ENCODE measurements at places on chromosomes 6 and 20.

- no peak for DNase-seq
Observed at GRCh38 chr6:168226902-168227318, 92.7 kb downstream of the DACT2 start.

GRCh38 chr20:12276011-12276673 lies 358.4 kb downstream of the BTBD3 start:
- DNase-seq: peak; percentile 1

- no peak for DNase-seq
Observed at GRCh38 chr6:92109956-92110355, 1309.4 kb downstream of the EPHA7 start.

DNA sequence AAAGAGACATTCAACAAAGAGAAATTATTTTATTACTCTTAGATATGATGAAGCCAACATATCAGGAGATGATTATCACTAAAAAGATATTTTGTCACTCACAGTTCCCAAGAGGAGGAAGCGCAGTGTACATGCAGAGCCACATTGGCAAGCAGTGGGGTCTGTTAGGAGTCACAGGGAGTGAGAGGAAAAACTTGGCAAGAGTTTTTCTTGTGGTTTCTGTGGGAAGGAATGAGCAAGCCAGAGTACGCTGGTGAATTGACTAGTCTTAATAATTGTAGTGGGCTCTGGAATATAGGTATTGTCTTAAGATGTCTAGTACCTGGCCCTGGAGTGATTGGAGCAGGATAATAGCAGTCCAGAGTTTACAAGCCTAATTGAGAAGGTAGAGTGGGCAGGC lies 1095.2 kb downstream of the GRIK2 start:
- peak; percentile 1 for DNase-seq

DNA sequence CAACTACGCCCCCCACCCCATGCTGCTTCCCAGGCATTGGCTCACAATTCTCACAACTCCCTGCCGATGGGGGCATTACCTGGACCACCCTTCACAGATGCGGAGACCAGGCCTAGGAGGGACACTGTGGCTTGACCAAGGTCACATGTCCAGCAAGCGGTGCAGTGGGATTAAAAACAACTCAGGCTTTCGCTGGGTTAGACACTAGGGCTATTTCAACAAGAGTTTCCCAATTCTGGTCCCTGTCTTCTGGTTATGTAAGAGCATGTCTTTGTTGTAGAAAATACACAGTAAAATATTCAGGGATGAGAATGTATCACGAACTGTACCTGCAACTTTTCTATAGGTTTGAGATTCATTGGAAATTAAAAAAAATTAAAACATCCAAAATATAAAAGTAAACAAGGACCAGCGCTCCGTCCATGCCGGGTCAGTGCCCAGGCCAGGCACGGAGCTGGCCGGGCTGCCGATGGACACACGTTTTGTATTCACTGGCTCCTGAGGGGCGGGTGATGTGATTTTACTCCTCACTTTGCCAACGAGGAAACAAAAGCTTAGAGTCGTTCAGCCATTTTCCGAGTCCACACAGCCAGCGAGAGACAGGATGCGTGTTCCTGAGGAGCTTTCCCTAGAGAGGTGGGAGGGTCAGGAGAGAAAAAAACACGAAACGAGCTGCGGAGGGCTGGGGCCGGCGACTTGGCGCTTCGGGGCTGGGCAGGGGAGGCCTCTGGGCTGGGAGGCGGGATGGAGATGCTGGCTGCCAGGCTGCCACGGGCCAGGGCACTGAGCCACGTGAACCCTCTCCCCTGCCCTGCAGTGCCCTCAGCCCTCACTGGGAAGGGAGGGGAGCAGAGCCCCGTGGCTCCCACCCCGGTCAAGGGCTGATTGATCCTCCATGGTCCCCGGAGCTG lies 17.1 kb upstream of the VSTM2L start:
- no peak for DNase-seq

DNA sequence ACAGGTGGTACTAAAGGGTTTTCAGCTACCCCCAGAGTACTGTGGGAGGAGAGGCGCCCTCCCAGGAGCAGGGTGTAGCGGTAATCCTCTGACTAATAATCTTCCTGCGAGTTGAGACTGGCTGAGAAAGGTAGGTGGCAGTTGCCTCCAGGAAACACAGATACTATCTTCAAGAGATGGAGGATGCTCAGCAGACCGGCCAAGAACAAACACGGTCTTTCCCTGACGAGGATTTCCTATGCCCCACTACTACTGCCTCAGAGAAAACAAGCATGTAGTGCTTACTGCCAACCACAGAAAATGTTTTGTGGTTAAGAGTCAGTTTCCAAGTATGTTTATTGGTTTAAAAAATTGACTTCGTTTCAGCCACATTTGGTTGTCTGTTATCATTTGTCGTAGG lies 26.8 kb downstream of the C6orf89 start:
- DNase-seq: peak; percentile 94

- DNase-seq: no peak
Observed at GRCh38 chr20:53245574-53245973, 273.4 kb downstream of the TSHZ2 start.

- peak; percentile 79 for DNase-seq
Observed at GRCh38 chr6:27592481-27593199, 119.7 kb upstream of the ZNF184 start.

DNA sequence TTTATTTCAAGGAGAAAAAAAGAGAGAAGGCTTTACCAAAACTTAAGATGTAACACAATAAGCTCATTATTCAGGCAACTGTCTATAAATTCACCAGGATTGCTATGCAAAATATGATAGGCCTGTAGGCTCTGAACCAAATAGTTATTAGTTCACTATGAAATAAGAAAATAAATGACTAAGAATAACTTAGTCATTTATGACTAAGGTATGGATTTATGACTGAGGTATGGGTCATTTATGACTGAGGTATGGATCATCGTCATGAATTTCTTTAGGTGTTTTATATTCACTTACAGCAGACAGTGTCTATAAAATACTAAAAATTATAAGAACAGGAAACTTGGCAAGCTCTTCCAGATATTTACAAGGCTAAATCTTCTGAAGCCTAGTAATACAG lies 52.1 kb upstream of the SNX9 start:
- DNase-seq: no peak

DNA sequence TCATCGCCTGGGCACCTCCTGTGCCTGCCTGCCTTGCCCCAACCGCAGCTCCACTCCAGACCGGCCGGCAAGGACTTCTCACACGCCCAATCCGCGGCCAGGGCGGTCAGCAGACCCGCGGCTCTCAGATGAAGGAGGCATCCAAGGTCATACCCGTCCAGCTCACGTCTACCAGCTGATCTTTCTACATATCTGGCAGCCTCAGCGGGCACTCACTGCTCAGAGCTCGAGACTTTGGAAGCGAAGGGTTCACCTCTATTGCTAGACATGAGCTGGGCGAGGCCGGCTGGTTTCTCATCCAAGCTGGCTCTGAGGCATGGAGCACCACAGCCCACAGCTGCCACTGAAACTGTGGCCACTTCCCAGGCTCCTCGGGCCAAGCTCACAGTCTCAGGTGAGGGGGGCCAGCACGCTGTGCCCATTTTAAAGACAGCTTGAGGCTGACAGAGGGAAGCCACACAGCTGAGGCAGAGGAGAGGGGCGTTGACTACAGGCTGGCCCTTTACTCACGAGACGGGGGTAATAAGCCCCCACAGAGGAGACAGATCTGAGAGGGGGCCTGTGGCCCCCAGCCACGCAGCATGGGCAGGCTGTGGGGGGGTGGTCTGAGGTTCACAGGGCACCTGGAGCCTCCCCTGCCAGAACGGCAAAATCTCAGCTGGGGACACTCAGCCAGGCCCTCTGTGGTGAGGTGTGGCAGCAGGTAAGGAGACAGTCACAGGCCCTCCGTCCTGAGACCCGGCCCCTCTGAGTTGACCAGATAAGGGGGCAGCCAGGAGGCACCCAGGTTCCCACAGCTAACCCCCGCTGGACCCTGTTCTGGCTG lies 2.0 kb downstream of the LAMA5 start:
- no peak for DNase-seq

- DNase-seq: no peak
Observed at GRCh38 chr6:127956956-127957355, 56.1 kb upstream of the THEMIS start.

DNA sequence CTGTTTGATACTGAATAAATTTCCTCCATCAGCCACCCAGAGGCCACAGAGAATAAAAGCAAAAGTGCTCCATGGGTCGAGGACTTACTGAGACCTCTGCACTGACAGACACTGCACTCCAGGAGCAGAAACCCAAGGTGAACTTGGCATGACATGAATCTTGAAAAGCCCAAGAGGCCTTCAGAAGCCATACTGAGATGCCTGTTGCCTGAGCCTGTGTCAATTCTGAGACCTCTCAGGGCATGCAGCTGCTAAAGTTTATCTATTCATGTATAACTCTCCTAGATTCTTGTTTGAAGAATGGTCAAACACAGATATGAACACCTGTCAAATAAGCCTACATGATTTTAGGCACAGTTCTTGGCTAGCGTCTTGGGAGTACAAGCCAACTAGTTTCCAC lies 145.7 kb downstream of the KIF16B start:
- no peak for DNase-seq

DNA sequence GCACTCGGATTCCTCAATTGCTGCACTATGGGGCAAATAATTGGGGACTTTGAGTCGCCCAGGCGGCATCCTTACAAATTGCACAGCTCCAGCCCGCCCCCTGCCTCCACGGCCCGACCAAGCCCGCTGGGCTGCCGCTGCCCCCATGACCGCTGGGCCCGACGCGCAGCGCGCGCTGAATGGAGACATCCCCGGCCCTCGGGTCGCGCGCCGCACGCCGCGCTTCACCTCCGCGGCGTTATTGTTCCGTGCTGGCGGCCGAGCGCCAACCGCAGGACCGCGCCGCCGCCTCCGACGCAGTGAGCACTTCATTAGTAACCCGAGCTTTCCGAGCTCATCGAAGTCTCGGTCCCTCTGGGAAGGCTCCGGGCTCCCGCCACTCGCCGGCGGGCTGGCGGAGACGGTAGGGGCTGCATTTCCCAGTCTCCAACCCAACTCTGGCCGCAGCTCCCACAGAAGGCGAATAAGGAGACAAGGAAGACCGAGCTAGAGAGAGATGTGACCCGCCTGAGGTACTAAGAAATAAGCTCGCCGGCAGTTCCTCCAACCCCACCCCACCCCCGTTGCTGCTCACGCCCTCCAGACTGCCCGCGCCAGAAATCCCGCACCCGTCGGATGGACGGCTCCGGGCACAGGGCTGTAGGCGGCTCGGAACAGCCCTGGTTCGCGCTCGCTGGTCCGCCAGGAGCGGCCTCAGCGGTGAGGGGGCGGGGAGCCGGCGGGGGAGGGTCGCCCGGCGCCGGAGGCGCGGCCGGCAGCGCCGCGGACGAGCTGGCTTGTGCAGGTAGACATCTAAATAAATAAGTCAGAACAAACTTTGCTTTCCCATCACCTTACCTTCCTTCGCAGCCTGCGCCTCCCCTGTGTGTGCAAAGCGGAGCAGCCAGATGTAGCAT lies 703 bp downstream of the EPHA7 start:
- peak; percentile 34 for DNase-seq

GRCh38 chr6:56756219-56756789 lies 113.6 kb upstream of the DST start:
- no peak for DNase-seq

GRCh38 chr6:2434912-2435311 lies 189.5 kb upstream of the GMDS start:
- no peak for DNase-seq

DNA sequence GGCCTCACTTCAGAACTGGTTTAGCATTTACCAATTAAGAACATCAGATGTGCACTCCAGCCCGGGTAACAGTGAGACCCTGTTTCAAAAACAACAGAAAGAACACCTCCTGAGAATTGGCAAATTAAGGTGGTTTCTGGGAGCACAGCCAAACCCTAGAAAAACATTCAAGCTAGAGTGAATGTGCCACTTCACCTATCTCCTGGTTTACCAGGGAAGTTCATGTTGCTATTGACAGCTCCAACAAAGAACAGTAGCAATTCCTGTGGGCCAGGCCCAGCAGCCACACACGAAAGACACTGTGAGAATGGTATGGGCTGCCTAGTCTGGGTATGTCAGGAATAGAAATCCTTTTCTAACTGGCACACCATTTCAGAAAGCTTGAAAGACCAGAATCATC lies 4.9 kb downstream of the POLR1C start:
- DNase-seq: no peak

- no peak for DNase-seq
Observed at GRCh38 chr20:16864069-16864468, 115.9 kb downstream of the OTOR start.

- DNase-seq: peak; percentile 47
Observed at GRCh38 chr6:63844287-63844686, 208.7 kb downstream of the PHF3 start.

DNA sequence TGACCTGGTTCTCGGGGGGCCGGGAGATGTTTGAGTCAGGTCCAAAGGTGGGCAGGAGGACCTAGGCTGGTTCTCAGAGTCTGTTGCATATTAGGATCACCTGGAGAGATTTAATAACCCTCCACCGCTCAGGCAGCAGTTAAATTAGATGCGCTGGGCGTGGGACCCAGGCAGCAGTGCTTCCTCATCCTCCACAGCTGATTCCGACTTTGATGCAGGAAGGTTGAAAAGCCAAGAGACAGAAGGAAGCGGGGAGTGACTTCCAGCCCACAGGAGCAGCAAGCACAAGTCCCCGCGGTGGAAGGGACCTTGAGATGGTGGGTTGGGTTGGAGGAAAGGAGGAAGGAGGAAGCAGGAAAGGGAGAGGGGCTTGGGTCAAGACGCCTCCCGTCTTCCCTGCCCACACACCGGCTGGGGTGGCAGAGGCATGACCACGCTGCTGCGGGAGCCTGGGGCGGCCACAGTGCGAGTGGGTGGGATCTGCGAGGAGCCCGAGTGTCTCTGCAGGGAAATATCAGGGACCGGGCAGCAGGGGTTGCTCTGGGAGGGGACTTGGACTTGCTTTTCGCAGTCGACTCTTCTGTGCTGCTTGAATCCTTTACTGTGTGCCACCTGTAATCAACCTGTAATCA lies 146.0 kb downstream of the PHACTR3 start:
- DNase-seq: no peak

- DNase-seq: no peak
Observed at GRCh38 chr20:50415021-50415515, 95.1 kb upstream of the PTPN1 start.

DNA sequence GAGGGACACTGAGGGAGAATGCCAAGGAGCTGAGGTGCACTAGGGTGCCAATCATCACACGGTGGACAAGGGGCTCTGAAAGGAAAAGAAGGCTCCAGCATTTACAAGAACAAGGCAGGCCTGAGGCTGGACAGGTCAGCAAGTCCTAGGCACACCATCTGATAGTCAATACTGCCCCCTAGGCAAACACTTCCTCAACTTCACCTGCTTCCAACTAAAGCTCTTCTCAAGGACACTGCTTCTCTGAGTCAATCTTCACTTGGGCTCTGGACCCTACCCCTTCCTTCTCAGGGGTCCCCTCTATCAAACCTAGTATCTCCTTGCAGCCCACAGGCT lies 37.7 kb upstream of the SLC4A11 start:
- peak; percentile 55 for DNase-seq

GRCh38 chr6:151413372-151414145 lies 22.2 kb upstream of the ZBTB2 start:
- no peak for DNase-seq

GRCh38 chr6:46284475-46284874 lies 113.7 kb upstream of the ENPP5 start:
- no peak for DNase-seq

GRCh38 chr6:46923476-46923875 lies 1.7 kb upstream of the ADGRF5 start:
- no peak for DNase-seq
